T-helper 22 cell (primary cell): ENCODE measurements at places on chromosomes 7 and 10.

DNA sequence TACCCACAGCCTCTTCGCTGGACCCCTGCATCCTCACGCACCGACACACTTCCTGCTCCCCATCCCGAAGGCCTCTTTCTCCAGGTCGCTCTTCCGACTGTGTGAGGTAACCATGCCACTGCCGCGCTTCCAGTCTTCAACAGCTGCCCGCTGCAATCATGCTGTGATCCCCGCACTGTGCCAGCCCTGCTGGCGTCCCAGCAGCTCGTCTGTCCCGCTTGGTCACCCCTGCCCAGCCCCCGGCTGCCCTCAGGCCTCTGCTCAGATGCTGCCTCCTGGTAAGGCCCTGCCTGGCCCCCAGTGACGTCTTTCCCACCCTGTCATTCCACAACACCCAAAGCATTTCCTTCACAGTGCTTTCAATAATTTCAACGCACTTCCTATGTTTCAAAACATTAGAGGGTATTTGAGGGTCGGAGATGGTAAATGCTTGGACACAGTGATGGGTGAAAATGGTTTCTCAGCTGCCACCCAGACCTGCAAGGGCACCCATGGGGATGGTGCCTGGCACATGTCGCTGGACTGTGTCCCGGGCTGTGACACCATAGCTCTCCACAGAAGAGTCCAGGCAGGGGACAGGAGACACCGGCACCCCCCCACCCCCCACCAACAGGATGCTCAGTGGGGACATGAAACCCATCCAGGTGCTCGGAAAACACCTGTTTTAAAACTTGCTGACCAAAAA is 125.2 kb downstream of the MAD1L1 start:
- no peak for DNase-seq

GRCh38 chr7:26531926-26532325 is 240.3 kb downstream of the SNX10 start:
- DNase-seq = no peak

GRCh38 chr7:6652446-6653011 is 15.4 kb downstream of the ZNF316 start:
- DNase-seq = no peak

- no peak for DNase-seq
Measured at GRCh38 chr7:32161708-32162107, 91.5 kb upstream of the PDE1C start.

- DNase-seq = no peak
Measured at GRCh38 chr10:71878327-71879034, 27.4 kb upstream of the PSAP start.

DNA sequence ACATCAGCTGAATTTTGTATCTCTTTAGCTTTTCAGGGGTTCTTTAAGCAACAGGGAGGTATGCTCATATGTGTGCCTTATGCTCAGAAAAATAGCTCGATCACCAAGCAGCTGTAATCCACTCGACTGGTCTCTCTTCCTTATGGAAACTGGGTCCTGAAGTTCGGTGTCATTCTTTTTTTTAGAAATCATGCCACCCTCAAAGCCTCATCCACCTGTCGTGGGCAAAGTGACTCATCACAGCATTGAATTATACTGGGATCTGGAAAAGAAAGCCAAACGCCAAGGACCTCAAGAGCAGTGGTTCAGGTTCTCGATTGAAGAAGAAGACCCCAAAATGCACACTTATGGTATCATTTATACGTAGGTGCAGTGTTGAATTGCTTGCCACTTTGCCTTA is 83.6 kb downstream of the FANK1 start:
- no peak for DNase-seq
